ENCODE measurements at places on chromosomes 7 and 10. TPM values are rescaled to one million over a fixed set of nuclear protein-coding genes. Genes with fewer than 3 reads are reported as not detected.

The CHN2 gene
- 11.6 TPM for total RNA-seq

DNA sequence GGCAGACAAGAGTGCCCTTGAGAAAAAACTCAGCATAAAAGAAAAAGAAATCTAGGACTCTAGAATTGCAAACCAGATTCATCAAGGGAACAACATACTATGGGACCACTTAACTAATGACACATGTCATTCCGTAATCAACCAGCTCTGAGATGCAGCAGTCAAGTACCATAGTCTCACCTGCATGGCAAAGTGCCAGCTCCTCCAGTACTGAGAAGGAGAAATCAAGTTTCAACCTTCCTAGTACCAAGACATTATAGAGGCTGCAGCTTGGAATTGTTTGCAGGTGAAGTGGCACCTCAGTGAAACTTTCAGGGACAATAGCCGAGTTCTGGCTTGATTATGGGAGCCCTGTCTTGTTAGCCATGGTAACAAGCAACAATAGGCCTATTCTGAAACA is 11.5 kb downstream of the STEAP1 start:
- no peak for DNase-seq

GRCh38 chr10:123643315-123643714 is 22.8 kb upstream of the GPR26 start:
- DNase-seq = peak; percentile 42

GRCh38 chr10:43079856-43080255 is 3.0 kb downstream of the RET start:
- no peak for DNase-seq

DNA sequence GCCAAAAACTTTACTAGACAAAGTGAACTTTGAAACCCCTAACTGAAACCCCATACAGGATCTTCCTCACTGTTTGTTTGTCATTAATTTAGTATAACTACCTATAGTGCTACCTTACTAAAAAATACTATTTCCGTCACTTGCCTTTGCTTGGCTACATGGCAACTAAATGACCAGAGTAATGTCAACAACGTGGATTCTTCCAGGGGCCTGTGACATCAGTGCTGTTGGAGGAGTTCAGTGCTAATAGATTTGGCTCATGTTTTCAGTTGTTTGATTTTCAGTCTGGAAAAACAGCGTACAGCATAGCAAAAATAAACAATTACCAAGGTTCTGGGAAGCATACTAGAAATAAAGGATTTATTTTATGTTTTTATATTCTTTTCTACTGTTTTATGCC is 3.0 kb upstream of the ASB15 start:
- no peak for DNase-seq

DNA sequence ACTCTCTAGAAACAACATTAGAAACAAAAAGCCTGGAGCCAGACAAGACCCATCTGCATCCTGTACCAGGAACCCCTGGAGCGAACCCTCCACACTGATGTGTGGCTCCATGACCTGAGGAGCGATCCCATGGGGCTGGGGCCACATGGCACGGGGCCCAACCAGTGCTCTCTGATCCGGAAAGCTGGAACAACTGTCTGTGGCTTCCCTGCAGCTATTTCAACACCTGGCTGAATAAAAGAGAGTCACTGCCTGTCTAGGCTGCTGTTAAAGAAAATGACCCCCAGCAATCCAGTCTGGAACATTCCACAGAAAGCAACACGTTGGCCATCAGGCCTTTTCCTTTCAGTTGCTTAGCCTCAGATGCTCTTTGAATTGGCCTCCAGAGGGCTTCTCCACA is 20.9 kb downstream of the UROS start:
- no peak for DNase-seq

DNA sequence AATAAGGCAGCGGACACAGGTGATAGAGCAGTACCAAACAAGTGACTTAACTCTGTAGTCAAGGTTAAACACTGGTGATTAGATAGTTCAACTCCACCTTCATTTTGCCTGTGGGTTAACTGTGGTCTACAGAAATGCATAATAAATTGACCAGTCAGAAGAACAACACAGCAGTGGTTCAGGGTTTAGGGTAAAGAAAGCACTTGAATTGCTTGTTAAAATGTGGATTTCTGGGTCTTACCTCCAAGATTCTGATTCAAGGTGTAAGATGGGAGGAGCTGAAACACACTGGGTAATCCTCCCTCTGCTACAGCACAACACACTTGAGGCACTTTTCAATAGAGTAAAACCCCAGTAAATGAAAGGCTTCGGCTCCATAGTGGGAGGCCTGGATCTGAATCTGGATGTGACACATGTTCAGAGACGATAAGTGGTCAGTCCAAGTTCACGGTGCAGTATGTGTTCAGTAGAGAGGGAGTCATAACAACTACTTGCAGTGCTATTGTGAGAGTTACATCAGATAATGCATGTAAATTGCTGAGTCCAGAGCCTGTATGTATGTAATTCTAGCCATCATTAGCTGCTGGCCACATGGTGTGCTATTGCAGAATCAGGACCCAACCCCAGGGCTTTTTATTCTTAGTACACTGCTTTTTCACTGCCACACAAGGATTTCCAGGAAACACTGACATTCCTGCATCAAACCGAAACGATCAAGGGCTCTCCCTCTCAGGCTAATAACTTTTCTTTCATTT is 141.7 kb downstream of the SORCS1 start:
- DNase-seq = no peak

GRCh38 chr7:74479961-74480829 is 26.5 kb downstream of the GTF2IRD1 start:
- peak; percentile 94 for DNase-seq
